Suppressor macrophage treated with lipopolysaccharide for 4 hours (primary cell): ENCODE measurements at places on chromosomes 2 and 18.

- no peak for DNase-seq
Observed at GRCh38 chr2:120831891-120832290, 96.2 kb downstream of the GLI2 start.

GRCh38 chr2:136051001-136051724, 65.7 kb upstream of the DARS1 start:
- DNase-seq, result no peak

GRCh38 chr18:79491081-79491551, 95.4 kb downstream of the NFATC1 start:
- DNase-seq, result no peak

- DNase-seq, result no peak
Observed at GRCh38 chr18:35083174-35083712, 42.0 kb downstream of the MAPRE2 start.

DNA sequence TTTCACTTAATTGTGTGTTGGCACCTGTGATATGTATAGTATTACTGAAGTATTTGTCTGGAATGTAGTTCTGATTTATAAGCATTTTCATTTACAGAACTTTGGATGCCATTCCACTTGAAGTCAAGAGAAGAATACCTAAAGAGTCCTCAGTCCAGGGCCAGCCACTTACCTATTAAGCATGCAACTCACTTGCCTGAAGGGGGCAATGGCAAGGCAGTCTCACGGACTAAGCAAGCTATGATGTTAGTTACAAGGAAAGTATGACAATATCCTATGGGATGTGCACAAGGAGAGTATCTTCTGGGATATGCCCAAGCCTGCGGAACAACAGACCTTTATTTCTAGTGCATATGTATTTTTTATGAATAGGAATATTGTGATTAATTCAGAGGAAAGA, 369.4 kb upstream of the GCFC2 start:
- no peak for DNase-seq

DNA sequence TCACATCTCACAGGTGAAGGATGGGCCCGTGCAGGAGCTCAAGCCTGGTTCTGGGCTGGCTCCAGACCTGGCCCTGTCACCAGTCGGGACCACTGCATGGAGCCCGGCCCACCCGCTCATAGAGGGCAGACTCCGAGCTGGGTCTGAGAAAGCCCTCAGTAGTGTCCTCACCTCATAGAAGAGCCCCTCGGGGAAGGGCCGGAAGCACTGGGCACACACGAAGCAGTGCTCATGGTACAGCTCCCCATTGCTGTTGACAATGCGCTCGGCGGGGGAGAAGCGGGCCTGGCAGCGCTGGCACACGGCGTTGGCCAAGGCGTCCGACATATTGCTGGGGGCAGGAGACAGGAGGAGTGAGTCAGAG, 11.3 kb downstream of the GPR17 start:
- no peak for DNase-seq

- no peak for DNase-seq
Observed at GRCh38 chr18:54157646-54158385, 66.7 kb downstream of the MBD2 start.

DNA sequence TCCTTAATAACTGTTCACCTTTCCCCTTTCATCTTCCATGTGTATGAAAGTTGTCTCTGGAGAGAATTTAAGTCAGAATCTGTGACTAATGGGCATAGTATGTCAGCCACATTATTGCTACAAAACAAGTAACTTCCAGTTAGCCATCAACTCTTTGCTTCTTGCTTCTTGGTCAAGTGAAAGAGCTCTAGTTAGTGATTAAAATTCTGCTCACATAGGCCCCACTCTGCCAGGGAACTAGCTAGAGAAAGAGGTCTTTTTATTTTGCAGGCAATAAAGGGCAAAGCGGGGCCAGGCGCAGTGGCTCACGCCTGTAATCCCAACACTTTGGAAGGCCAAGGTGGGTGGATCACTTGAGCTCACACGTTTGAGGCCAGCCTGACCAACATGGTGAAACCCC, 64.6 kb downstream of the COLEC12 start:
- no peak for DNase-seq

DNA sequence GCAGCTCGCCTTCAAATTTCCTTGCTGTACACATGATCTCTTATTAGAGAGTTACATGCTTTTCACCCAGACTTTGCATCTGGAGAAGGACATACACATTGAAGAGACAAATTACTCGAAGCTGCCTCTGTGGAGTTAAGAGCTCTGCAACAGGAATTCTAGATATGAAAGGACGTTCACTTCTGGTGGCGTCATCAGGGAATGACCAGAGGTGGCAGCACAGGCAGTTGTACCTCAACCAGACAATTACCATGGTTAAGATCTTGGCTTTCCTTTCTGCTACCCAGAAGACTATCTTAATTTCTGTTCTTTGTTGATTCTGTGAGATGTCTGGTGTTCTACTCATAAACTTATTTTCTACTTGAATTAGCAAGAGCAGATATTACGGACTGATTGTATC, 39.1 kb upstream of the MC4R start:
- no peak for DNase-seq

DNA sequence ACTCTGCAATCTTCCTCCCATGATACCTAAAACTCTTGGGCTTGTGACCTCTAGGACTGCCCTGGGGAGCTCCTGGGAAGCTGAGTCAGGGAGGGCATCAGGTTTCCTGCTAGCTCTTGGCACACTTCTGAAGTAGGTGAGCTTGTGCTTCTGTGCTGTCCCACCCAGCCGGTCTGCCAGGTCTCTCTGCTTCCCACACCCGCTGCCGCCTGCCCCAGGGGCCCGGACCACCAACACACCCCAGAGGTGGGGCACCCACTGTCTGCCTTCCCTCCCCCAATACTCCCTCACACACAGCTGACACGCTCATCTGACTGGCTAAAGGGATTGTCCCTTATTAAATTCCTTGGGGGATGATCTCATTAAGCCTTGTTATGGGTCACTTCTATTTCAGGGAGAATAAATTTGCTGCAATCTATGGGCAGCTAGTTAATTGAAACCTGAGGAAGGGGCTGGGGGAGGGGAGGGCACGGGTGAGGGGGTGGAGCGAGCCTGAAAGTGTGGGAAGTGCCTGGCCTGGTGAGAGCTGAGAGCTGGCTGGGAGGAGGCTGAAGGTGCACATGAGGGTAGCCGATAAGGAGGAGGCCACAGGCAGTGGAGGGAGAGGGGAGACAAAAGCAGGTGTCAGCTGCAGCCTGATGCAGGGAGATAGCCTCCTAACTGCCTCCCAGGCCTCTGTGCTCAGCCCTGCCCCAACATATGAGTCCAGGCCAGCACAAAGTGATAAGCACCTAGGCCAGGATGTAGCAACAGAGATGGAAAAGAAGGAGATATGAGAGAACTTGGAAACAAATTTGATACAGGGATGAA, 48.8 kb downstream of the HAUS1 start:
- no peak for DNase-seq

DNA sequence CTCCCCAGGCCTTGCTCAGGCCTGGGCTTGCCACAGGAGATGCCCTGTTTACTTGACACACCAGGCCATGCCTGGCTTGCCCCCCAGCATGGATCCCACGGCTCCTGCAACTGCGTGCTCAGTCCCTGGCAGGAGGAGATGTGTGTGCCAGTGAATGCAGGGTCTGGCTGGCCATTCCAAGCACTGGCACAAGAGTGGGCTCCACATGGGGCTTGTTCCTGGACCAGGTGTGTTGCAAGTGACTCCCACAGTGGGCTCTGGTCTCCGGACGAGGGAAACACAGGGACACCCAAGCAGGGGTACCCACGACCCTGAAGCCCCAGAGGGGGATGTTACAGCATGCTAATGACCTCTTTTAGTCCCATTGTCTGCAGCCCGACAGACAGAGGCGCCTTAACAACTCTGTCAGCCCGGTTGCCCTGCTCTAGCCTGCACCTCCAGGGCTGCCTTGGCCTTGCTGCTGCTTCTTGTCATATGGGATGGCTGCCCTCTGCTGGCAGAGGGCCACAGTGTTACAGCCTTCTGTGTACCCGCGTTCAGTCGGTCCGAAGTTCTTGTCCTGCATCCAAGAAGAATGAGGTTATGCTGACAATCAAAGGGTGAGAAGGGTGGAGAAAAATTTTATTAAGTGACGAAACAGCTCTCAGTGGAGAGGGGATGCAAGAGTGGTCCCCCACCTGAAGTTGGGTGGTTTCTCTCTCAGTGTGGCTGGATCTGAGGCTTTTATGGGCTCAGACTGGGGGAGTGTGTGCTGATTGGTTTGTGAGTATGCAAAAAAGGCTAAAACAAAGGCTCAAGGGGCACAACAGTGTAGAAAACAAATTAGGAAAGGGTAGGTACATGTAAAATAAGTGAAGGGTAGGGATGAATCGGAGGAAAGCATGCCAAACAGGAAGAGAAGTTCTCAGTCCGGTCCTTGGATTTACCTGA, 180.4 kb downstream of the MBD5 start:
- peak; percentile 40 for DNase-seq

GRCh38 chr2:98893911-98894321, 42.1 kb downstream of the CRACDL start:
- DNase-seq, result no peak

DNA sequence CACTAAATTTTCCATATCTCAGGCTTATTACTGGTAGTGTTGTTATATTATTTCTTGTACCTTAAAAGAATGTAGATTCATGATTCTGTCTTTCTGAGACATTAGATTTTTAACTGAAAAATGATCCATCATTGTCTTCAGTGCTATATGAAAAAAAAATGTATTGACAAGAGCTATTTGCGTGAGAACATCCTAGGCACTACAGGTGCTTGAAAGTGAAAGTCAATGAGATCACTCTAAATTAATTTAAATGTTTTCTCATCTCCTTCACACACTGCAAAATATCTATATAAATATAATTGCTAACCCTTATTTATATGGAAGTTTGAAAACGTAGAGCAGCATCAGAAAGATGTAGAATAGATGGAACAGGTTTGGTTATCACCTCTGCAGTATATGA, 684.6 kb downstream of the TRIB2 start:
- no peak for DNase-seq

DNA sequence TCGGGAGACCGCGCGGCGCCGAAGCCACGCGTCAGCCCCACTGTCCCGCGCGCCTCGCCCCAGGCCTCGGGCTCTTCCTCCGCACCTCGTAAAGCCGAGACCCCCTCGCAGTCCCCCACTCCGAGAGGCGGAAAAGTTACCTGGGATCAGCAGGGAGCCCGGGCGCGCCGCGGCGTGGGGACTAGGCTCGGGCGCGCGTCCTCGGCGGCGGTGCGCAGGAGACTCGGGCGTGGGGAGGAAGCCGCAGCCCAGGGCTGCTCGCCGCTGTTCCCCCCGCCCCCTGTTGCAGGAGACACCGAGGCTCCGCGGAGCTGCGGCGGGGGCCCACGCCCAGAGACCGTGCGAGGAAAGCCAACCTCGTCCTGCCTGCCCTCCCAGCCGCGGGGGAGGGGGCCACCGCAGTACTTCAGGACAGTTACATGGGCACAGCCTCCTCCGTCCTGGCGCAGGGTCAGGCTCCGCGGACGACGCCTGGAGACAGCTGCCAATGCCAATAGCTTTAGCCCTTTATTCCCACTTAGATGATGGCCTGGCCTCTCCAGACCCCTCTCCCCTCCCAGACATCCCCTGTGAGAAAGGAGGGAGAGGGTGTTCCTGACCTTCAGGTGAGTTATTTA, at the start of gene EPB41L3:
TSS of gene EPB41L3 (minus strand) at position 225 of the 617 bp plus-strand sequence. CDS start 54,814 bp downstream, outside the sequence.
- peak; percentile 81 for DNase-seq

DNA sequence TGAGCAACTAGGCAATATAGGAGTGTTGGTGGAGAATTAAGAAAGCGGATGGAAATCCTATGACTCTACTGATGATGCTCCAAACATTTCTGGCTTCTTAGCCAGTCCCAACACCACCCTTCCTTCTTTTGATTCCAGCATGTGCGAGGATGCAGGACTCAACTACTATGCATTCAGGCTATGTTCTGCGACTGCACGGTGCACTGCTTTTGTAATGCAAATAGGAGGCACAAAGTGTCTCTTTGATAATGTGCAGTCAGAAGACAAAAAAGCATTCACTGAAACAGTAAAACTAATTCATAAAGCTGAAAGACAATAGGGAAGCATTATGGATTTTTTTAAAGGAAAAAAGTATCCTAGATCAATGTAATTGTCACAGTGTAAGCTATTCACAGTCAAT, 106.7 kb downstream of the MEIS1 start:
- no peak for DNase-seq

- DNase-seq, result no peak
Observed at GRCh38 chr2:66507673-66508201, 72.8 kb downstream of the MEIS1 start.
